ENCODE measurements at places on chromosomes 7 and 10. TPM values are rescaled to one million over a fixed set of nuclear protein-coding genes. Genes with fewer than 3 reads are reported as not detected.

DNA sequence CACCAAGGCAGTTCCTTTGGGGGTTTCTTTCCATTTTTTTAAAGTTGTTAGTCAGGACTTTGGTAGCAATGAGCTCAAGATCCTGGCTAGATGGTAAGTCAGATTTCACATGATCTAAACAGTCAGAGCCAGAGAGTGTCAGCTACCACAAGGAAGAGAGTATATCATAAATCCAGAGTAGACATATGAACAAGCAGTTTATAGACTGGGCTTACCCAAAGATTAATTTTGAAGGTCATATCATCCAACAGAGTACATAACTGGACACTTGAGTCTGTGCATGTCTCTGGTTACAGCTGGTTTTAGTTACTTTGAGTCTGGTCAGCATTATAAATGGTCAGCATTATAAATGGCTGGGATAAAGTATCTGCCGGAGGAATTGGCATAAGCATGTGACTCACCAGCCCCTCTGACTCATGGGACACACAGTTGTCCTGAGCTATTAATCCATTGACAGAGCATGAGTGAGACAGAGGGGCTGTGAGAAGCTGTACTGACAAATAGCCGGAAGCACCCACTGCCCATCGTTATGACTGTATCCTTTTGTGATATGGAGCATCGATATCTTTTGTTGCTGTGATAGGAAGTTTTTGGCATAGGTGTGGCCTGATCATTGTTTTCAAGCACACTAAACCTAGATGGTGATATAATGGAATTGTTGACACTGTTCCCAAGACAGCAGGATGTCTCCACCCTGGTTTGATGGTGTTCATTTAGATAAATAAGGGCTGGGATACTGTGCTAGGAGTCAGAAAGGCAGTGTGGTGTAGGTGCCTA lies 19.3 kb downstream of the PPP1R3C start:
- H3K36me3 ChIP-seq, result no peaks in the 10 kb centered on the region
- H3K4me1 ChIP-seq, result no peaks in the 10 kb centered on the region
- H3K27me3 ChIP-seq, result no peaks in the 10 kb centered on the region

DNA sequence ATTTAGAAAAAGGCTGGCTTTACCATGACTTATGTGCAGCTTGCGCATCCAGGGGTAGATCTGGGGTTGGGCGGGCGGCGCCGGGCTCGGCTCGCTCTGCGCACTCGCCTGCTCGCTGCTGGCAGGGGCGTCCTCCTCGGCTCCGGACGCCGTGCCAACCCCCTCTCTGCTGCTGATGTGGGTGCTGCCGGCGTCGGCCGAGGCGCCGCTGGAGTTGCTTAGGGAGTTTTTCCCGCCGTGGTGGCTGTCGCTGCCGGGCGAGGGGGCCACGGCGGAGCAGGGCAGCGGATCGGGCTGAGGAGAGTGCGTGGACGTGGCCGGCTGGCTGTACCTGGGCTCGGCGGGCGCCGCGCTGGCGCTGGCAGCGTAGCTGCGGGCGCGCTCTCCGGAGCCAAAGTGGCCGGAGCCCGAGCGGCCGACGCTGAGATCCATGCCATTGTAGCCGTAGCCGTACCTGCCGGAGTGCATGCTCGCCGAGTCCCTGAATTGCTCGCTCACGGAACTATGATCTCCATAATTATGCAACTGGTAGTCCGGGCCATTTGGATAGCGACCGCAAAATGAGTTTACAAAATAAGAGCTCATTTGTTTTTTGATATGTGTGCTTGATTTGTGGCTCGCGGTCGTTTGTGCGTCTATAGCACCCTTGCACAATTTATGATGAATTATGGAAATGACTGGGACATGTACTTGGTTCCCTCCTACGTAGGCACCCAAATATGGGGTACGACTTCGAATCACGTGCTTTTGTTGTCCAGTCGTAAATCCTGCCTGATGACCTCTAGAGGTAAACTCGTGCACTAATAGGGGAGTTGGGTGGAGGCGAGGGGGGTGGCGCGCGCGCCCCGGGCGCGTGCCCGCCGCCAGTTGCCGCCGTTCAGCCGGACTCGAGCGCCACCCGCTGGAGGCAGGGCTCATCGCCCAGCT lies at the start of gene HOXA5:
Gene HOXA5 (minus strand): TSS at position 659 of the 927 bp plus-strand sequence. CDS start 74 bp downstream, at position 585.
- H3K36me3 ChIP-seq, result no peaks in the 10 kb centered on the region
- DNase-seq, result no peak
- no peaks in the 10 kb centered on the region for H3K4me1 ChIP-seq
- H3K27me3 ChIP-seq, result peaks cover 8% of the 10 kb centered on the region
- H3K4me3 ChIP-seq, result no peak within 1 kb of the TSS

- H3K4me1 ChIP-seq, result no peaks in the 10 kb centered on the region
- H3K27me3 ChIP-seq, result no peaks in the 10 kb centered on the region
- no peak for DNase-seq
- H3K36me3 ChIP-seq, result no peaks in the 10 kb centered on the region
- no peak overlapping the region for H3K27ac ChIP-seq
- H3K4me3 ChIP-seq, result no peak overlapping the region
Observed at GRCh38 chr10:49273626-49274025, 25.3 kb upstream of the C10orf71 start.

GRCh38 chr7:129773871-129774270 lies 162.4 kb downstream of the NRF1 start:
- no peak overlapping the region for H3K4me3 ChIP-seq
- no peaks in the 10 kb centered on the region for H3K4me1 ChIP-seq
- no peak for DNase-seq
- no peaks in the 10 kb centered on the region for H3K36me3 ChIP-seq
- H3K27me3 ChIP-seq, result peaks cover 5% of the 10 kb centered on the region
- no peak overlapping the region for H3K27ac ChIP-seq

- no peaks in the 10 kb centered on the region for H3K36me3 ChIP-seq
- H3K27me3 ChIP-seq, result no peaks in the 10 kb centered on the region
- H3K27ac ChIP-seq, result no peak overlapping the region
- no peaks in the 10 kb centered on the region for H3K4me1 ChIP-seq
Observed at GRCh38 chr10:82190432-82191260, 315.7 kb downstream of the NRG3 start.

GRCh38 chr7:95883217-95883616 lies 110.9 kb downstream of the DYNC1I1 start:
- H3K4me3 ChIP-seq, result no peak overlapping the region
- H3K27me3 ChIP-seq, result no peaks in the 10 kb centered on the region
- no peaks in the 10 kb centered on the region for H3K4me1 ChIP-seq
- H3K27ac ChIP-seq, result no peak overlapping the region
- H3K36me3 ChIP-seq, result no peaks in the 10 kb centered on the region

- no peaks in the 10 kb centered on the region for H3K4me1 ChIP-seq
- H3K4me3 ChIP-seq, result no peak overlapping the region
- no peaks in the 10 kb centered on the region for H3K27me3 ChIP-seq
- H3K27ac ChIP-seq, result no peak overlapping the region
Observed at GRCh38 chr7:84637568-84638338, 443.2 kb upstream of the SEMA3A start.

DNA sequence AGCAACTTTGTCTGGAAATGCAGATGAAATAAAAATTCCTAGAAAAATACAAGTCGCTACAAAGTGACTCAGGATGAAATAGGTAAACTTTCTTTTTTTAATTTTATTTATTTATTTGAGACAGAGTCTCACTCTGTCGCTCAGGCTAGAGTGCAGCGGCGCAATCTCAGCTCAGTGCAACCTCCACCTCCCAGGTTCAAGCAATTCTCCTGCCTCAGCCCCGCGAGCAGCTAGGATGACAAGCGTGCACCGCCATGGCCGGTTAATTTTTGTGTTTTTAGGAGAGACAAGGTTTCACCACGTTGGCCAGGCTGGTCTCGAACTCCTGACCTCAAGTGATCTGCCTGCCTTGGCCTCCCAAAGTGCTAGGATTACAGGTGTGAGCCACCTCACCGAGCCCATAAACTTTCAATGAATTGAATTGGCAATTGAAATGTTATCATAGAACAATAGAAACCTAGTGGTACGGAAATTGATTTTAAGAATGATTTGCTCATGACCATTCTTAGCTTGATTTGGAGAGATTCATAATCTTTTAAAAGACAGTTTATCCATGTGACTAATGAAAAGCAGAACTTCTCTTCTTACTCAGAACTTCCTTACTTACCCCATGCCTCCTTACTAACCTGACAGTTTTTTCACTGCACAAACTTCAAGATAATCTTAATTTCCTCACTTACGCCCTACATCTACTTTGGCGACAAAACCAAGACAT lies 161.7 kb downstream of the FAM107B start:
- H3K4me1 ChIP-seq, result peaks cover 12% of the 10 kb centered on the region

- no peak overlapping the region for H3K27ac ChIP-seq
- H3K4me1 ChIP-seq, result peaks cover 26% of the 10 kb centered on the region
- no peak overlapping the region for H3K4me3 ChIP-seq
- DNase-seq, result no peak
- H3K27me3 ChIP-seq, result no peaks in the 10 kb centered on the region
Observed at GRCh38 chr10:62916141-62916603, 100.0 kb upstream of the EGR2 start.

- H3K27ac ChIP-seq, result no peak overlapping the region
- no peaks in the 10 kb centered on the region for H3K4me1 ChIP-seq
- H3K36me3 ChIP-seq, result no peaks in the 10 kb centered on the region
- no peak for DNase-seq
Observed at GRCh38 chr10:22285130-22285529, 31.1 kb upstream of the COMMD3 start.

DNA sequence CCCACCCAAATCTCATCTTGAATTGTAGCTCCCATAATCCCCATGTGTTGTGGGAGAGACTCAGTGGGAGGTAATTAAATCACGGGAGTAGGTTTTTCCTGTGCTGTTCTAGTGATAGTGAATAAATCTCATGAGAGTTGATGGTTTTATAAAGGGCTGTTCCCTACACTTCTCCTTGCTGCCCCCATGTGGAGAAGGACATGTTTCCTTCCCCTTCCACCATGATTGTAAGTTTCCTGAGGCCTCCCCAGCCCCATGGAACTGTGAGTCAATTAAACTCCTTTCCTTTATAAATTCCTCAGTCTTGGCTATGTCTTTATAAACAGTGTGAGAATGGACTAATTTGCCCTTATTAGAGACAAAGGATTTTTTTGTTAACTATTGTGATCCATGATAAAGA lies 48.5 kb upstream of the MKX start:
- DNase-seq, result no peak
- H3K4me3 ChIP-seq, result no peak overlapping the region
- no peaks in the 10 kb centered on the region for H3K27me3 ChIP-seq

DNA sequence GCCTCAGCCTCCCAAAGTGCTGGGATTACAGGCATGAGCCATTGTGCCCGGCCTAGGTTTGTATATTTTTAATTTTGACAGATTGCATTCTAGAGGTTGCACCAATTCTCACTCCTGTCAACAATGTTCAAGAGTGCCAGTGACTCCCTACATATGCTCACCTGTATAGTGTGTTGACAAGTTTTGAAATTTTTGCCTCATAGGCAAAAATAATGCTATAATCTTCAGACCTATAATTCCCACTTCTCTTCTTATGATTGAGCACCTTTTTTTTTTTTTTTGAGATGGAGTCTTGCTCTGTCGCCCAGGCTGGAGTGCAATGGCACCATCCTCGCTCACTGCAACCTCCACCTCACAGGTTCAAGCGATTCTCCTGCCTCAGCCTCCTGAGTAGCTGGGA lies 139.7 kb downstream of the EVX1 start:
- no peak overlapping the region for H3K4me3 ChIP-seq
- no peaks in the 10 kb centered on the region for H3K27me3 ChIP-seq
- no peak overlapping the region for H3K27ac ChIP-seq
- H3K36me3 ChIP-seq, result no peaks in the 10 kb centered on the region
- no peak for DNase-seq

DNA sequence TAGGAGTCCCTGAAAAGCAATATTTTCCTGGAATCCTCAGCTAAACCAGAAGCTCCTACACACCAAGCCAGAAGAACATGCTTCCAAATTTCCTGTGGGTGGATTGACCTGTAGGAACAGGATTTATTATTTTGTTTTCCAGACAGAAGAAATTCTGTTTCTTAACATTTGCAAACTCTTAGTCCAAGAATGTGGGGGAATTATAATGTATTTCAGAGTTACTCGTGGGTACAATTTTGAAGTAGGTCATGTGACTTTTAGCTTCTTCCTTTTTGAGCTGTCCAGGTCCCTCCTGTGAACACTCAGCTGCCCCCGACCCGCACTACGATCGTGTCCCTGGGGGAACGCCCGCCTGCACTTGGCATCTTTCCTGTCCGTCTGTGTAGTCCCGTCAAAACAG lies 27.7 kb upstream of the VIPR2 start:
- no peak overlapping the region for H3K27ac ChIP-seq
- no peaks in the 10 kb centered on the region for H3K4me1 ChIP-seq
- no peaks in the 10 kb centered on the region for H3K27me3 ChIP-seq

DNA sequence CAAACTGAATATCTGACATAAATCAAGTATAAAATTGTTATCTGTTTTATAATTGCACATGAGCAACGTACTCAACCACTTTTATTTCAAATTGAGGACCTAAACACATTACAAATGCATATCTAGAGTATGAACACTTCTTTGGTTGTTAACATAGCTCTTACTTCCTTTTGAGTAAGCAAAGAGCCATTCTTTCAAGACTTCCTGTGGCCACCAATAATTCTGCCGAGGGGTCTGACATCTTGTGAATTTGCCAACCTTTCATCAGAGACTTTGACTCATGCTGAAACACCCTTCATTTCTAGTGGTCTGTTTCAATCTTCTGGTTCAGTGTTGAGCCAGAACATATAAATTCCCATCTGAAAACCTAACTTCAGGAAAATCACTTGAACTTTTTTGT lies 59.4 kb downstream of the CDK14 start:
- H3K4me3 ChIP-seq, result no peak overlapping the region
- H3K4me1 ChIP-seq, result peaks cover 20% of the 10 kb centered on the region
- no peak for DNase-seq
- H3K36me3 ChIP-seq, result no peaks in the 10 kb centered on the region

DNA sequence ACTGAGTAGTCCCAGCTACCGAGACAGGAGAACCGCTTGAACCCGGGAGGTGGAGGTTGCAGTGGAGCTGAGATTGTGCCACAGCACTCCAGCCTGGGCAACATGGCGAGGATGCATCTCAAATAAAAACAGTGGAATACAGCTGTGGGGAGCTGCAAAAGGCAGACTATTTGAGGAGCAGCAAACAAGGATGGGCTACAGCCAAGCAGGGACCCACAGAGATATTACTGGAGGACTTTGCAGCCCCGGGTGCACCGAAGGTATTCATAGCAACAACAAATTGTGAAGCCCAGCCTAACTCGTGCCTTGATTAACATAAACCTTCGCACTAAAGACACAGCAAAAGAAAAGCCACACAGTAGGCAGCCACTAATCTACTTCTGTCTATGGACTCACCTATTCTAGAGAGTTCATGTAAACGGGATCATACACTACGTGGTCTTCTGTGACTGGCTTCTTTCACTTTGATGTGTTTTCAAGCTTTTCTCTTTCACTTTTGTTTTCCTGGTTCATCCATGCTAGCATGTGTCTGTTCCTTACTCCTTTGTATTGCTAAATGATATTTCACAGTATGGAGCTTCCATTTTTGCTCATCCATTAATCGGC lies 34.0 kb downstream of the PODXL start:
- no peak overlapping the region for H3K27ac ChIP-seq
- H3K4me1 ChIP-seq, result no peaks in the 10 kb centered on the region
- H3K4me3 ChIP-seq, result peak overlapping the region; percentile 9
- no peak for DNase-seq
- no peaks in the 10 kb centered on the region for H3K36me3 ChIP-seq

Gene BZW2
- total RNA-seq, result 1.6 TPM

Gene NUDCD3
- total RNA-seq, result 92.3 TPM

Gene RAPGEF5
- total RNA-seq, result 4.0 TPM

Gene EVX1
- total RNA-seq, result not detected
